ENCODE measurements at places on chromosomes 4 and X.

- DNase-seq = no peak
These were observed 107.1 kb downstream of the ANXA10 start for GRCh38 chr4:168199260-168199957.

DNA sequence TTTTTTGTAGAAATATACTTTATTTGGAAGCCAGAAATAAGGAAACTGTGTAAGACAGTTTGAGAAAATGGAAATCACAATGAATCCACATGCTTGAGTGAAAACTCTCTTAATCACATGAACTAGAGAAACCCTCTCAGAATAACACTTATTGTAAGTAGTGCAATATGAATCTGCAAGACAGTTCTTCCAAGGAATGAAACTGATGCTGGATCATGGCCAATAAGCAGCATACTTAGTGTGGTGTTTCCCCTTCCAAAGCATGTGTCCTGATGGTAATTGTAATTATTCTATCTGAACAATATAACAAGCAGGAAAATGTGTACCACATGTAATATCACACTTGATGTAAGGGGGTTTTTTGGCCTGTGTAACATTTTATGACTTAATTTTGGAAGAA, 1870.5 kb upstream of the TENM3 start:
- no peak for DNase-seq

- no peak for DNase-seq
These were observed 239.9 kb downstream of the MAML3 start for GRCh38 chr4:139913995-139914598.

- no peak for DNase-seq
These were observed 1831.8 kb downstream of the PCDH7 start for GRCh38 chr4:32551943-32552342.

GRCh38 chr4:73828956-73829355, 7.5 kb upstream of the CXCL6 start:
- no peak for DNase-seq

DNA sequence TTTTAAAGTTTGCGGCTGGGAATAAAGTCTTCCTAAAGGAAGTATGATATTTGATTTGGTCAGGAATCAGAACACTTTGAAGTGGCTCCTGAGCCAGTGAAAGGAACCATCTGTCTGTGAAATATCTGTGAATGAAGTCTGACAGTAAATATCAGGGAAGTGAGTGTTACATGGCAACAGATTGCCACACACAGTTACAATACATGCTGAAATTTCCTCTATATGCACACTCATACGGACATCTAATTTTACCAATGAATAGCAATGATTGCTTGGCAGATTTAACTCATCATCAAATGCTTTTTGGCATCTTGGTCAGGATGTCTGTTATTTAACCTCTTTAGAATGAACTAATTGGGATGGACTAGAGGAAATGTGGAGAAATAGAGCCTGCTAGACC, 1023.8 kb downstream of the FAT4 start:
- DNase-seq = no peak

- no peak for DNase-seq
These were observed 595.9 kb downstream of the CENPC start for GRCh38 chr4:66949419-66949818.

Measured in head of caudate nucleus (tissue), 42 donors.